ENCODE measurements at places on chromosomes 5 and 9. TPM values are rescaled to one million over a fixed set of nuclear protein-coding genes. Genes with fewer than 3 reads are reported as not detected.

AIF1L gene
- 1.9 TPM for total RNA-seq

MROH2B gene
- total RNA-seq, result not detected

NUDT12 gene
- 10.3 TPM for total RNA-seq

SH2D3C gene
- 0.23 TPM for total RNA-seq

HSDL2 gene
- 24.4 TPM for total RNA-seq

GPRIN1 gene
- total RNA-seq, result 8.7 TPM

PCDHGB3 gene
- 0.31 TPM for total RNA-seq

KLF4 gene
- total RNA-seq, result 5.8 TPM

IL33 gene
- 1.2 TPM for total RNA-seq

TNFSF15 gene
- 1.6 TPM for total RNA-seq

FOXD4L3 gene
- not detected for total RNA-seq

KDM3B gene
- 25.9 TPM for total RNA-seq

SV2C gene
- total RNA-seq, result 0.08 TPM

ACSL6 gene
- total RNA-seq, result 0.39 TPM

TGFBI gene
- 420 TPM for total RNA-seq

CCNI2 gene
- 0.16 TPM for total RNA-seq

ARSI gene
- total RNA-seq, result 12.7 TPM

PGM5 gene
- total RNA-seq, result not detected

LCN9 gene
- total RNA-seq, result not detected

PLAC8L1 gene
- 0.23 TPM for total RNA-seq

TERT gene
- not detected for total RNA-seq

GAPVD1 gene
- 30.8 TPM for total RNA-seq

SPINK6 gene
- 28.1 TPM for total RNA-seq

IL5 gene
- total RNA-seq, result not detected

WDR31 gene
- 0.27 TPM for total RNA-seq

CDH9 gene
- total RNA-seq, result not detected

GADD45G gene
- not detected for total RNA-seq

LRRC19 gene
- total RNA-seq, result not detected

SPEF2 gene
- 2.3 TPM for total RNA-seq

LSM11 gene
- total RNA-seq, result 2.1 TPM

NIM1K gene
- total RNA-seq, result 0.08 TPM

HCN1 gene
- total RNA-seq, result not detected

CACFD1 gene
- 5.3 TPM for total RNA-seq

PHYHD1 gene
- total RNA-seq, result 7.5 TPM
